ENCODE measurements at places on chromosomes 3 and 15.

GRCh38 chr15:99571299-99571698 is 5.5 kb downstream of the MEF2A start:
- DNase-seq, result no peak

GRCh38 chr15:81254277-81254915 is 57.7 kb downstream of the IL16 start:
- DNase-seq, result no peak

GRCh38 chr3:128585189-128585588 is 65.4 kb downstream of the RPN1 start:
- DNase-seq, result no peak

GRCh38 chr3:180252683-180253082 is 215.9 kb upstream of the PEX5L start:
- DNase-seq, result no peak

Measured in mesenchymal stem cell (in vitro differentiated cells and primary cell).